ENCODE measurements at places on chromosomes 13 and 19.

GRCh38 chr13:110133425-110134235 is 173.3 kb downstream of the COL4A1 start:
- no peak for DNase-seq

GRCh38 chr19:4916292-4917082 is 7.2 kb downstream of the UHRF1 start:
- peak; percentile 28 for DNase-seq

- no peak for DNase-seq
Observed at GRCh38 chr13:63948045-63948444, 2532.4 kb upstream of the PCDH20 start.

DNA sequence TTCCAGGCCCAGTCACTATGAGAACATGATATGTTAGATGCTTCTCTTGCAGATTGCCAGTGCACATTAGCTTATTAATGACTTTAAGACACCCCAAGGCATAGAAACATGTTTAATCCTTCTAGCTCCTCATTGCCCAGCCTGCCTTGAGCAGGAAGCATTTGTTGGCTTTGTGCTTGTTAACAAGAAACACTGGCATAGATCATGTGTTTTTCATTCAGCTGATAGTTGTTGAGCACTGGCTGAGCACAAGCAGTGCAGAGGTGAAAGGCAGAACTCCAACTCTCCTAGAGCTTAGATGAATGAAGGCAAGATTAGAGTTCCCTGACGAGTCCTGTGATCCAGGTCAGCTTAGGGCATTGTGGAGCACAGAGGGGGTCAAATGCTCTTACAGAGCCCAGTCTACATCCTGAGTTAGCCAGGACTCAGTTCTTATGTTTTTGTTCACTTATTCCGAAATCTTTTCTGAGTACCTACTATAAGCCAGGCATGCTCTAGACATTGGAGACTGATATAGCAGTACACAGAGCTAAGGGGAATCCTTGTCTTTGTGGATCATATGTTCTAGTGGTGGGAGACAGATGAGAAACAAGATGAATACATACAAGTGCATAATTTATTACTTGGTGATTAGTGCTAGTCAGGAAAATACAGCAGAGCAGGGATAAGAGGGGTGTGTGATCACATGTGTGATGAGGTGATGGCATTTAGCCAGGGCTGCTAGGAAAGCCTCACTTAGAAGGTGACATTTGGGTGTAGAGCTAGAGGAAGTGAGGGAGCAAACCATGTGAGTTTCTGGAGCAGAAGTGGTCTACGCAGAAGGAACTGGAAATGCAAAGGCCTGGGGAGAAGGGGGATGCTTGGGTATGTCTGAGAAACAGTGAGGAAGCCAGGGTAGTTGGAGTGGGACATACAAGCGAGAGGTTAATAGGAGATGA is 101.2 kb downstream of the WASF3 start:
- DNase-seq = no peak

DNA sequence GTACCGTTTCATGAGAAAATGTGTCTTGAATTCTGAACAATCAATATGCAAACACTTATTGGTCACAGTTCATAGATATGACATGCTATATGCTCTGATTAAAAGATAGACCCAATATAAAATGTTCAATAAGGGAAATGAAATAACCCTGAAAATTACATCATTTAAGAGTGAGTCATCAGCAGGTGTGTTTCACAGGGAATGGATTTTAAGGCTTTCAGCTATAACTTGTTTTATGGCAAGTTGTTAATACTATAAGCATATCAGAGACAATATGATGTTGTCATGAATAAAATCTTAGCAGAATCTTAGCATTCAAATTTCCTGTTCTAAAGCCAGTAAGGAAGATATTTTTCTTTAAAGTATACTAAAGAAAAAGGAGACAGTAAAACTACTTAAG is 483.4 kb upstream of the PCDH9 start:
- DNase-seq = no peak

DNA sequence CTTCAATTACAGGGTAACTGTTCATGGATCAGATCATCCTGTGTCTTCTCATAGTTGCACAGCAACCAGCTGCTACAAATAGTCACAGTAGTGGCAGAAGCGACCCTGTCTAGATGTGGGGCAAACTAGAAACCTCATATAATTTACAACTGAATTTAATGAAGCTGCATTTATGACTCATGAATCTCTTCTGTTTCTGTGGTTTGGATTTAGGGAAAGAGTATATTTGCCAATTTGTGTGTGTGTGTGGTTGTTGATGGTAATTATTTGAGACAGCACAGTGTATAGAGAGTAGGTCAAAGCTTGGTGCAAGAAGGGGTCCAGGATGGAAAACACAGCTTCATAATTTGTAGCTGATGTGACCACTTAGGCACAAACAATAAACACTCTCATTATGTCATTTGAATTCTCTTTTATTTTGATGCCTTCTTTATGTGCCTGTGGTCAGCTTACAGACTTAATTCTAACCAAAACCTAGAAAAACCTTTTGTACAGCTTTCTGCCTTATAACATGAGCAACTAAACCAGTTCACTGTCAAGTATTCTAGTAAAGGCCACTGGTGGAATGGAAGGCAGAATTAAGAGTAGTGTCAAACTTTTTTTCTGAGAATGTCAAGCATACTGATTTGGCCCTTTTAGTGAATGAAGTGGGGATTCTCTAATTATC is 218.1 kb downstream of the TBC1D4 start:
- no peak for DNase-seq

DNA sequence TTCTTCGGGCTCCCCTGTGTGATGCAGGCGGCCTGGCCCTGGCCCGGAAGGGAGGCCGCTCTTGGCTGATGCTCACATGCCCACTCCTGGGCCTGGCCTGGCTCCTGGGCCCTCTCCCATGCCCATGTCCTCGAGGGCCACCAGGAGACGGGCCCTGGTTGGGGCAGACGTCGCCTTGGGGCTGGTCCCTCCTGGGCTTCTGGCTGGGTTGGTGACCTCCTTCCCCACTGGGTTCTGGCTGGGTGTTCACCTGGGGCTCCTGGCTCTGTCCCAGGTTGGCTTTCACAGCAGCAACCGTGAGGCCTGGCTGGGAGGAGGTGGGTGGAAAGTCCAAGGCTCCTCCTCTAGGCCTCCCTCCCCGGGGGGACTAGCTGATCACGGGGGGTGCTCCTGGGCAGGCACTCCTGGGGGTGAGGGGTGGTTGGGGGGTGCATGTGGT is 15.5 kb upstream of the SLC7A10 start:
- DNase-seq = no peak

Measured in activated T-helper 1 cell treated with Interleukin-2 at 50 U/mL for 16 hours (primary cell).